ENCODE measurements at places on chromosomes 5 and 9. TPM values are rescaled to one million over a fixed set of nuclear protein-coding genes. Genes with fewer than 3 reads are reported as not detected.

Gene TMEM38B
- total RNA-seq: 14.9 TPM

Gene ZNG1E
- 54.8 TPM for total RNA-seq

Gene GRXCR2
- not detected for total RNA-seq

Gene CDK7
- total RNA-seq: 26.0 TPM

GRCh38 chr5:6713274-6714225 lies at the start of gene TENT4A:
Gene TENT4A (plus strand): TSS chr5:6713432. CDS start chr5:6713984, 552 bp downstream.
- H3K4me3 ChIP-seq: peak within 1 kb of the TSS; percentile 85
- H3K4me1 ChIP-seq: peaks cover 30% of the 10 kb centered on the region
- H3K36me3 ChIP-seq: peaks cover 11% of the 10 kb centered on the region
- H3K27me3 ChIP-seq: no peaks in the 10 kb centered on the region

DNA sequence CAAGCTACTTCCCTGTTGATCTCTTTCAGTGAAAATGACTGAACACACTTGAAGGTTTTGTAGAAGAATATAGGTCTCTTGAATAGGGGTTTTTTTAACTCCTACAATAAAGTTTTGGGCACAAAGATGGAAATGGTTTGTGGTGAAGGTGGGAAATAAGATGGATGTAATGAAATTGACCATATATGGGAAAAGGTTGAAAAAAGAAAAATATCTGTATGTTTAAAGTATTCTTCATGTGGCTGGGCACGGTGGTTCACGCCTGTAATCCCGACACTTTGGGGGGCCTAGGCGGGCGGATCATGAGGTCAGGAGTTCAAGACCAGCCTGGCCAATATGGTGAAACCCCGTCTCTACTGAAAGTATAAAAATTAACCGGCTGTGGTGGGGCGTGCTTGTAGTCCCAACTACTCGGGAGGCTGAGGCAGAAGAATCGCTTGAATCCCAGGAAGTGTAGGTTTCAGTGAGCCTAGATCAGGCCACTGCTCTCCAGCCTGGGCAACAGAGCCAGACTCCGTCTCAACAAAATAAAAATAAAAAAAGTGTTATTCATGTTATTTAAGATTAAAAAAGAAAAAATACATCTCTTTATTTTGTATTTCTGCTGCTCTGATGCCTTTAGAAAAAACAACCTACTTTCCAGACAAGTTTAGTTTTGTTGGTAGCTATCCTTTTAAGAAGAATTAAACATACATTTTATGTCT lies 2.2 kb downstream of the RBM27 start:
- DNase-seq: no peak
- H3K36me3 ChIP-seq: 0 out of 2 replicates have a peak, but pooled peaks cover 2% of the 10 kb centered on the region
- peak overlapping the region; percentile 85 for H3K4me3 ChIP-seq
- H3K27ac ChIP-seq: peak overlapping the region; percentile 58
- peaks cover 8% of the 10 kb centered on the region for H3K4me1 ChIP-seq

- no peaks in the 10 kb centered on the region for H3K36me3 ChIP-seq
- no peak overlapping the region for H3K27ac ChIP-seq
- H3K4me3 ChIP-seq: no peak overlapping the region
Measured at GRCh38 chr9:84542554-84542953, 127.0 kb upstream of the NTRK2 start.

DNA sequence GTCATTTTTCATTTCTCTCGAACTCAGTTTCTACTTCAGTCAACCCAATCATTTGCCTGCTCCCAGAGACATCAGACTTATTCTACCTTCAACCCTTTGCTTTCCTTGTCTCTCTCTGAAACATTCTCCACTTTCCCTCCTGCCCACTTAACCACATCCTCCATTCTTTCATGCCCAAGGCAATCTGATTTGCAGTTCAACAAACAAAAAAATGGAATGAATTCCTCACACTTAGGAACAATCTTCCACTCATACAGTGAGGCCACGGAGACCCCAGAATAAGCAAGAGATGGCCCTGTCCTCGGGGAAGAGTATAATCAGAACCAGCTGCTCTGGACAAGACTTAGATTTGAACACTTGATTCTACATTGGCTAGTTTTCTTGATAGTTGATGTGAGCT lies 180.5 kb downstream of the RFK start:
- no peaks in the 10 kb centered on the region for H3K36me3 ChIP-seq
- H3K27me3 ChIP-seq: no peaks in the 10 kb centered on the region
- no peak for DNase-seq

DNA sequence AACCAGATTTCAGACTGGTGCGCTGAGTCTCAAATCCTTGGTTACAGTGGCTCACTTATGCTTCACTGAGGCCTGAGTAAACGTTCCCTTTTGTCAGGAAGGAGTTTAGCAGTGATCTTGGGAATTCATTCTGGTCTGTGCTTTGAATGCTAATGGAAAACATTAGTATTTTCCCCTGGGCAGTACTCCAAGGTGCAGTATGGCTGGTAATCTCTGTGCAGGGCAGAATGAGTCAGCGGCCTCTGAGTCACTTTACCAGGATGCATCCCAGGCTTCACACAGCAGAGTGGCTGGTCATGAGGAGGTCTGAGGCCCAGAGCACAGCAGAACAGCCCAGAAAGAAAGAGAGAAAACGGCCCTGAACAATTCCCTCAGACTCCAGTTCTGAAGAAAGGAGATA lies 54.0 kb downstream of the PCA3 start:
- no peak for DNase-seq
- no peaks in the 10 kb centered on the region for H3K4me1 ChIP-seq
- H3K36me3 ChIP-seq: no peaks in the 10 kb centered on the region
- no peak overlapping the region for H3K4me3 ChIP-seq
- H3K27ac ChIP-seq: no peak overlapping the region
